ENCODE measurements at places on chromosomes 5 and 9.

DNA sequence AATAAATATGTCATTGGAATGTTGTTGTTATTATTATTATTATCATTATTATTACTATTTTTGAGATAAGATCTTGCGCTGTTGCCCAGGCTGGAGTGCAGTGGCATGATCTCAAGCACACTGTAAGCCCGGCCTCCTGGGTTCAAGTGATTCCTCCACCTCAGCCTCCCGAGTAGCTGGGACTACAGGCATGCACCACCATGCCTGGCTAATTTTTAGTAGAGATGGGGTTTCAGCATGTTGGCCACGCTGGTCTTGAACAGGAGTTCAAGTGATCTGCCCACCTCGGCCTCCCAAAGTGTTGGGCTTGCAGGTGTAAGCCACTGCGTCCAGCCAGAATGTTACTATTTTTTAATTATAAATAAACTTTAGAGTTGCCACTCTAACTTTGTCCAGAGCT, 14.4 kb downstream of the ZNF462 start:
- no peak for DNase-seq

- no peak for DNase-seq
Measured at GRCh38 chr9:134225186-134225585, 60.8 kb upstream of the RNU6ATAC start.

DNA sequence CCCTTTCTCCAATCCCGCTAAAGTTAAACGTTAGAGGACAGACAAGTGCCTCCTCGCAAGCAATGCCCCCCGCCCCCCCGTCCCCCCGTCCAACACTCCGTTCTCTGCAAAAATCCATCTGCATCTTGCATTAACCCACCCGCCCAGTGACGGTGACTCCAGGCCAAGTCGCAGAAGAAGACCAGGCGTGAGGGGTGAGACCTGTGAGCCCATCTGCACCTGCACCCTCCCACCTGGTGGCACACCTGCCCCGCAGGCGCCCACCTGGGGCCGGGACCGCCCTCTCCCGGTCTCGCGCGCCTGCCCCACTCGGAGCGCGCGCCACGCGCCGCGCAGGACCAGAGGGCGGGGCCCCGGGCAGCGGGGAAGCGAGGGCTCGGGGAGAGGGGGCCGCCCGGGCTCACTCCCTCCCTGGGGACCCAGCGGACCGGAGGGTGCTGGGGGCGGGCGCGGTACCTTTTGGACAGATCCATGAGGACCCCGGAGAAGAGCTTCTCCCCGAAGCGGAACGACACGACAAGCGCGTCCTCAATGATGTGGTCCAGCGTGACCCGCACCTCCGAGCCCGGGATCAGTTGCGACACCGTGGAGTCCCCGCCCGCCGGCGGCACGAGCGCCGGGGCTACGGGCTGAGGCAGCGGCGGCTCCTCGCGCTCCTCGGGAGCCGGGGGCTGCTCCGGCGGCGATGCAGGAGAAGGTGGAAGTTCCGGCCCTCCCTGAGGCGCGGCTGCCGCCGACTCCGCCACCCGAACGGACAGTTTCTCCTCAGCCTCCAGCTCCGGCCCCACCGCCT, 705 bp downstream of the PWWP2A start:
- DNase-seq: no peak

- DNase-seq: no peak
Measured at GRCh38 chr5:173663352-173664153, 47.1 kb upstream of the BOD1 start.

- no peak for DNase-seq
Measured at GRCh38 chr5:67610186-67610912, 413.8 kb upstream of the CD180 start.

- peak; percentile 91 for DNase-seq
Measured at GRCh38 chr5:147481376-147481775, 28.5 kb downstream of the DPYSL3 start.

- no peak for DNase-seq
Measured at GRCh38 chr5:88085462-88085861, 183.2 kb downstream of the TMEM161B start.

GRCh38 chr5:153903321-153903720, 135.4 kb downstream of the FAM114A2 start:
- DNase-seq: peak; percentile 68

GRCh38 chr5:115440782-115441451, 103.7 kb downstream of the FEM1C start:
- no peak for DNase-seq

DNA sequence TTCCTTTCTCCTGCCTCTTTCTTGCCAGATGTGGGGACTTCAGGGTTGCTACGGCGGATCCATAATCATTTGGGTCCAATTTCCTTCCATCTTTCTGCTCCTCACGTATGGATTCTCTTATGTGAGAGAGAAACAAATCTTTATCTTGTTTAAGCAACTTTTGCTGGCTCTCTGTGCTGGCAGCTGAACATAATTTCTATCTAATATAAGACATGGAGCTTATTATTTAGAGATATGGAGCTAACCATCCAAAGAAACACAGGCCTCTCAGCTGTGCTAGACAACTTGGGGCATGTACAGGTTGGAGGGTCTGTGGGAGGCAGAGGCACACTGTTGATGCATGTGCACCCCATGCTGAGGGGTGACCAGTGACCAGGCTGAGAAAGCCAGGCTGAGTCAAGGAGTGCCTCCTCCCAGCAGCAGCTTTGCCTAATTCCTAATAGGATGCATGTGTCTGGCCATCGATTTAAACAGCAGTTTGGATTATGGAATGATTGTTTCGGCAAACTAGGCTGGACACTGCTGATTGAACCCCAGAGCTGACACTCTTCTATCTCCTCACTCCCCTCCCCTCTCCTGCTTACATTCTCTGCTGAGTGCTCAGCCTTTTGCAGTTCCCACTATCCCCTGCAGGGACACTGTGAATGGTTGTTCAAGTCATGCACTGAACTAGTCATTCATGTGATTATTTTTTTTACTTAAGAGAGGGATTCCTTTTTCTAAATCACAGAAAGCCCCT, 195.8 kb downstream of the ERCC6L2 start:
- DNase-seq: peak; percentile 29

DNA sequence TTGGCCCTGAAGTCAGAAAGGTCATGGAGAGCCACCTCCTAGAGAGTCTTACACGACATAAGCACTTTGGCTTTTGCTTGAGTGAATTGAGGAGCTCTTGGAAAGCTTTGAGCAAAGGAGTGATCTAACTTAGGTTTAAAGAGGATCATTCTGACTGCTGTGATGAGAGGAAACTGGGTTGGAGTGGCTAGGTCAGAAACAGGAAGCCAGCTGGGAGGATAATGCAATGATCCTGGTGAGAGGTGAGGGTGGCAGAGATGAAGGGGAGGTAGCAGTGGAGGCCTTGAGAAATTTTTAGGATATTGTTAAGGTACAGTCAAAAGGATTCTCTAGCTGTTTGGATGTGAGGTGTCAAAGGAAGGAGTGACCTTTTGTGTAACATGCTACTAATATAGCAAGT, 32.2 kb upstream of the ROPN1L start:
- DNase-seq: no peak

DNA sequence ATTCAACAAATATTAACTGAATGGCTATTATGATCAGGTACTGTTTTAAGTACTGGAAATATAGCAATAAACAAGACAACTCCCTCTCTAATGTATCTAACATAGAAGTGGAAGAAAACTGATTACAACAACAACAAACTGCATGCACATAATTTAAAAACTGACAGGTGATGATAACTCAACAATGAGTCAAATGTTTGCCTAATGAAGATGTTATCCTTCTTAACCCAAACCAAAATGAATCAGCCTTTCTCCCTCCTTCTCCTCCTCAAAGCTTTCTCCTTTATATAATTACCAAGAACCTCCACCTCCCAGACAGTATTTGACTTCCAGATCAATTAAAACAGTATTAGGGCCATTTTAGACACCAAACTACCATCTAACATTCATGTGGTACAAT, 49.3 kb downstream of the RICTOR start:
- peak; percentile 53 for DNase-seq

DNA sequence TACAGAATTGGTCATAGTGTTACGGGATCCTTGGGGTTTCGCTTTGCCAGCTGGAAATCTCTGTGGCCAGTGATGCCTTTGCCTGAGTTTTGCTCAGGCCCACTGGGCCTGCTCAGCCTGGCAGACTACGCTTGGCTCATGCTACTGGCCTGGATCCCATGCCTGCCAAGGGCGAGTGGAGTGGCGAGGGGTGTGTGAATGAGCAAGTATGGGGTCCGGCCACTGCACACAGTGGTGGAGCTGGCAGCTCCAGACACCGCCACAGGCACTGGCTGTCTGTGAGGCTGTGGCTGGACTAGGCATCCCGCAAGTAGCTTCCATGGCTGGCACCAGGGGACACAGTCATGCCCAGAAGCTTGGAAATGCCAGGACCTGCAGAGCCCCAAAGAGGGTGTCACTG, 240.3 kb downstream of the ARRDC3 start:
- DNase-seq: no peak

GRCh38 chr9:32665101-32665500, 29.6 kb upstream of the TAF1L start:
- DNase-seq: peak; percentile 56

GRCh38 chr9:29209748-29210291, 1636.5 kb upstream of the C9orf72 start:
- DNase-seq: no peak

DNA sequence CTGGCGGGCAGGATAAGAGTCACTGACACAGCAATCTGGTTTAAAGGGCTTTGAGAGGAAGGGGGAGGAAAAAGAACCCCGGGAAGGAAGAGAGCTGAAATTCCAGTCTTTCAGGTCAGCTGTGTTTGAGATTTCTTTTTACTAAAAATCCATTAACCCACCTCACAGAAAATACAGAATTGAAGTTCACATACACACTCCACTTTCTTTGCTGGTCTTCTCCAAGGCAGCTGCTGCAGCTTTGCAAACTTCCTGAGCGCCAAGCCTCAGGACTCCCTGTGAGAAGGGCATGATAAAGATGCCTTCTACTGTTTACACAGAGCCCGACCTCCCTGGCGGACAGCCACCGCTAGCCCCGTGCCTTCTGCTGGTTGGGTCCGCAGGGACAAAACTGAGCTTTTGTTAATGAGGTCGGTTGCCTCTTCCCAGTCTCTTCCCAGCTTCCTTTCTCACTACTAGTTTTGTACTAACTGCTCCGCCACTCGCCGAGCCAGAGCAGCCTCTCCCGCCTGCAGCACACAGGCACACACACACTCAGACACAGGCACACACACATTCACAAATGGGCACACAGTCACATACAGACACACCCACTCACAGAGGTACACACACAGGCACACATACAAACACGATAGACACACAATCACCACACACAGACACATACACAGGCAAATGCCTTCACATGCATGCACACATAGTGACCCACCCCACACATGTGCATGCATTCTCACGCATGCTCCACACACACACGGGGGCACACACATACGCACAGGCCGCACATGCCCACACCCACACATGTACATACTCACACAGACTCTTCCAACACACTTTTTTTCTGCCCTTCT, at the start of gene FREM1:
TSS of gene FREM1 (minus strand) at position 468 of the 845 bp plus-strand sequence. CDS start 41,451 bp downstream, outside the sequence.
- peak; percentile 28 for DNase-seq

DNA sequence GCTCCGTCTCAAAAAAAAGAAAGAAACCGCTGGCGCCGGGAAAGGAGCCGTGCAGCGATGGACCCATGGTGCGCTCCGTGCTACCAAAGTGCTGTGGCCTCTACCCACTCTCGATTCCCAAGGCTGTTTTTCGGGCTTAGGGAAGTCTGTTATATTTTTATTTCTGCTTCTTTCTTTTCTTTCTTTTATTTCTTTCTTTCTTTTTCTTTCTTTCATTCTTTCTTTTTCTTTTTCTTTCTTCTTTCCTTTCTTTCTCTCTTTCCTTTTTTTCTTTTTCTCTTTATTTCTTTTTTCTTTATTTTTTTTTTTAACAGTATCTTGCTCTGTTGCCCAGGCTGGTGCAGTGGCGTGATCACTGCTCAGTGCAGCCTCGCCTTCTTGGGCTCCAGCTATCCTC, 87.5 kb downstream of the ANXA2R start:
- peak; percentile 25 for DNase-seq

GRCh38 chr5:143653256-143653655, 158.7 kb upstream of the HMHB1 start:
- no peak for DNase-seq

DNA sequence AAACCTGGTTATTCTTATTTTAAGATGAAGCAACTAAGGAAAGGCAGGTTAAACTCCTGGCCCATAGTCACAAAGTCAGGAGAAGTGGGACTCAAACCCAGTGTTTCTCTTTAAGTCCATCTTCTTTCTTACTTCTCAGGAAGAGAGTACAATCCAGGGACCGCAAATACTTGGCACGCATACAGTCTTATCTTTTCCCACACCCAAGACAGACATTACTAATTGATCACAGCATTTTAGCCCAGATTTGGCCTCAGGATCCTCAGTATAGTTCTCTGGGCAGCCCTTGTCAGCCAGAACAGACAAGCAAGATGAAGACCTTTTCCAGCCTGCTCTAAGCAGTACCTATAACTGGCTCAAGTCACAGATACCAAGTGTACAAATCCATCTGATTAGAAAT, 125.5 kb upstream of the RAI14 start:
- peak; percentile 53 for DNase-seq

GRCh38 chr9:5612185-5612530, 16.7 kb upstream of the RIC1 start:
- no peak for DNase-seq

DNA sequence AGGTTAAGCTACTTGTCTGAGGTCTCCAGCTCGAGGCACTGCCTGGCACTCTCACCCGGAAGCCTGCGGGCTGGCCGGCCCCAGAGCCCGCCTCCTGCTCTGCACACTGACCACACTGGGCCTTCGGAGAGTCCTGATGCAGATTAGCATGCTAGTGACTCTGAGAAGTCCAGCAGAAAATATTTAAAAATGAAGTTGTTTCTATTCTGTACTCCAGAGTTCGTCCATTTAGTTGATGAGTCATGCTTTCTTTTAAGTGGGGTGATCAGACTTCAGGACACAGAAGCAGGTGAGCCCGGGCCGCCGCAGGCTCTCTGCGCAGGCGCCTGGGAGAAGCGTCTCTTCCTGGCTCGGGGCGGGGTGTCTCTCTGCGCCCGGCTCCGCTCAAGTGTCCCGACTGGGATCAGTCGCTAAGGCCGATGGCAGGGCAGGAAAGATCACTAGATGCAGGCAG, 32.5 kb downstream of the FAM240B start:
- no peak for DNase-seq

GRCh38 chr5:102924963-102925362, 169.9 kb downstream of the PAM start:
- DNase-seq: no peak

GRCh38 chr9:78595200-78595945, 298.4 kb downstream of the PSAT1 start:
- peak; percentile 82 for DNase-seq

DNA sequence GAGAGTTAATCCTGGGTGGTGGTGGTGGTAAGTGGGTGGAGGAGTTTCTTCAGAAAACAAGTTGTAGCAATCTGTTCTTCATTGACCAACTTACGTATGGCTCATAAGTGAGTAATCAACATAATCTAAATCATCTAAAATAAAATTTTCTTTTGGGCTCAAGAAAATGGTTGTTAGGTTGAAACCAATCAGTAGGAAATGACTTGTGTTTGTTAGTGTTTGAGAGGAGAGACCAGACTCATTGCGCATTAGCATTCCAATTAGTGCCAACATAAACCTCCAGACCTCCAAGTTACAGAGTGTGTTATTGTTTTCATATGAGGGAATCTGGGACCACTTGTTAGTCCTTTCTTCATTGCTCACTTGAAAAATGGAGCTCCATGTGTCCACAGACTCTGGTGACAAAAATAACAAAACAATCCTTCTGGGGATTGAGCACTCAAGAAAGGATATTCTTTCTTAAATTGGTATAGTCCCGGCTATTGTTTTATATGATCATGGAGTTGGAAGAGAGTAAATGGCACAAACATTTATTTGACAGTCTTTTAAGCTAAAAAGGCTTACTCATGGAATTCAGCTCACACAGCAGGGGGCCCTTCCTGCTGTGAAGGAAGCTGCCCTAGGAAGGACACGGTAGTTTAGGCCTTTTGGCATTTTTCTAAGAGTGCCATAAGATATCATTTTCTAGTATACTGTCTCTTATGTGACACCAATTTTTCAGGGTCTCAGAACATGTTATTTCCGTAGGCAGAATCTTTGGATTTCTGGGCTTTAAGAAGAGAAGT, 441.1 kb downstream of the EBF1 start:
- peak; percentile 75 for DNase-seq

Data from fibroblast of skin of right biceps (primary cell).